Activated T-cell treated with anti-CD3 and anti-CD28 coated beads for 24 hours (primary cell): ENCODE measurements at places on chromosomes 4 and X.

DNA sequence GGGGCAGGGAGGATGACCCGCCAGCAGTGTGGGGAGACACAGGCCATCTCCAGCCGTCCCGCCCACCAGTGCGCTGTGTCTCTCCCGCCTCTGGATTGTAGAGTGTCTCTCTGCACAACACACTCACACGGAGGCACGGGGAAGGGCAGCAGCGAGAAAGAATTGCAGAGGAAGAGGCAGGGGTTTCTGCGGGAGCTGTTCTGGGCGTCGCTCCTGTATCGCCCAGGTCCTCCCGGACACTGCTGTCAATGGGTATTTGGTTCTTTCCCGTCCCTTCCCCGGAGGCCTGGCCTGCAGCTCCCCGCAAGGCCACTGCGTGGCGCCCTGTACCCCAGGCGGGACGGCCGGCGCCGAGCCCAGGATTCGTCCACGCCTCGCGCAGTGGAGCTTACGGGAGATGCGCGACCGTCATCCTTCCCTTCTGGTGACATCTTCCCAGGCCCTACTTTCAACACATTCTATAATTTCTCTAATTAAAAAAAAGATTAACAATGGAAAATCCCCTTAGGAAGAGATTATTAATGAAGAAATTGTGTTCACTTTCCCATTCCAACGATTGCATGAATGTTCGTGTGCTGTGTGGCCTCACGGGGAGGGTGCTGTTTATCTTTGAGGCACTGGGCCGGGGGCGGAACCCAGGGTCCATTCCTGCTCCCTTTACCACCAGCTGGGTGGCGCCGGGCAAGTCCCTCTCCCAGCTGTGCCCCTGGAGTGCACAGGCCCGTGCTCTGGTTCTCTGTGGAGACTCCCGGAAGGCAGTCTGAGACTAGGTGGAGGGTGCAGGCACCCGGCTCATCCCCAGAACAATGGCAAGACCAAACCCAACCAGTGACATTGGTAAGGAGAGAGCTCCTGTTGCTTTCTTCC, 95.7 kb downstream of the CPZ start:
- no peak for DNase-seq

DNA sequence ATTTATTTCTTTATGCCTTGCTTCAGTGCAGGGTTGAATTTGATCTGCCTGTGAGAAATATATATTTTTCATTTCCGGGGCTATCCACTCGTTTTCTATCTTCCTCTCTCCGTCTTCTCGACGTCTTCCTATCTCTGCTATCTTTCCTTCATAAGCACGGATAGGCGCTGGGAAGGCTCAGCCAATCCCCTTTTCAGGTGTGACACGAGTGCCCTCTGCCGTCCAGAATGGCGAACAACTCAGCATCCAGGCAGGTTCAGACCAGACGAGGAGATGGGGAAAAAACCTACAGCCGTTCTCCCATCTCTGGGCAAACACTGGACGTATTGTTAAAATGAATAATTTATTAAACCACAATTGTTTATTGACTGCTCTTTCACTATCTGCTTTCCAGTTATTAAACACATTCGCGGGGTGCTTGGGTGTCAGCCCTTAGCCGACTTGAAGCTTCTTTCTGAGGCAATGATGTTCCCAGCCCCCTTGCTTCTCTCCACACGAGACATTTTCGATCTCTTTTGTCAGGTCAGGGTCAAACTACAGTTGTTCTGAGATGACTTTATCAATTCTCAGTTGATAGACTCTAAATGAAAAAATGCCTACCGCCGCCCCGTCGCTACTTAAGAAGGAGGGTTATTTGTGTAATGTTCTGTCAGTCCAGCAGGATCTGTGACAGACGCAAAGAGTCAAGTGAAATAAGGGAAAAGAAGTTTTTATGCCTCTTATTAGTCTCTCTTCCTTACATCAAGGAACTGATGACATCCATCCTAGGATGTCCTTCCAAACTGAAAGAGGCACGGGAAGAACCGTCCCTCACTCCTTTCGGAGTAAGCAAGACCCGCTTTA, 96.3 kb upstream of the NOCT start:
- DNase-seq = peak; percentile 23

GRCh38 chr4:80540349-80540748, 204.8 kb downstream of the CFAP299 start:
- no peak for DNase-seq

DNA sequence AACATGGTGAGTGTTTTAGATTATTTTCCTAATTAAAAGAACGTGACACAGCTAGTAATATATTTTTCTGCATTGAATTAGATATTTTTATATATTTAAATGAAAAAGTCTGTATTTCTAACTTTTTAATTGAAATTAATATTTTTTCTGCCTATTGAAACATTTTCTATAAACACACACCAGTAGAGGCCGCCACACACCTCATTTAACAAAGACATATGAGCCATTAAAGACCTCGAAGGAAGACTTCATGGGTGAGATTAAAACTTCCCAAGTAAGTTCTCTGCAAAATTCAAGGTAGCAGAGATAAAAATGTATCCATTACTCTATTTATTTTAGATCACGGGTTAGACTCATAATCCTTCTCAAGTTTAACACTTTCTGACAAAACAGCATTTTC, 8.3 kb downstream of the SLITRK2 start:
- DNase-seq = no peak

- no peak for DNase-seq
Measured at GRCh38 chr4:150482581-150482980, 99.4 kb upstream of the MAB21L2 start.

- no peak for DNase-seq
Measured at GRCh38 chr4:77905651-77906263, 43.1 kb downstream of the MRPL1 start.

- no peak for DNase-seq
Measured at GRCh38 chr4:70863099-70863790, 23.6 kb upstream of the GRSF1 start.

- DNase-seq = no peak
Measured at GRCh38 chrX:39877905-39878304, 219.9 kb downstream of the BCOR start.

DNA sequence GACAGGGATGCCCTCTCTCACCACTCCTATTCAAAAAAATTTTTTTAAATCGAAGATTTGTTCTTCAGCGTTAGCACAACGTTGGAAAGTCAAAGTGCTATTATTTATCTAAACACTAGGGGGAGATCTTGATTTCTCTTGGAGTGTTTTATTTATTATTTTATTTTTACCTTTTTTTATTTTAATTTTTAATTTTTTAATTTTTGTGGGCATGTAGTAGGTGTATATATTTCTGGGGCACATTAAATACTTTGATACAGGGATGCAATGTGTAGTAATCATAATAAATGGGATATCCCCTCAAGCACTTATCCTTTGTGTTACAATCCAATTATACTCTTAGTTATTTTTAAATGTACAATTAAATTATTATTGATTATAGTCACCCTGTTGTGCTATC, 37.4 kb upstream of the SLC10A4 start:
- DNase-seq = no peak

GRCh38 chrX:22538580-22538979, 265.9 kb downstream of the CBLL2 start:
- no peak for DNase-seq

DNA sequence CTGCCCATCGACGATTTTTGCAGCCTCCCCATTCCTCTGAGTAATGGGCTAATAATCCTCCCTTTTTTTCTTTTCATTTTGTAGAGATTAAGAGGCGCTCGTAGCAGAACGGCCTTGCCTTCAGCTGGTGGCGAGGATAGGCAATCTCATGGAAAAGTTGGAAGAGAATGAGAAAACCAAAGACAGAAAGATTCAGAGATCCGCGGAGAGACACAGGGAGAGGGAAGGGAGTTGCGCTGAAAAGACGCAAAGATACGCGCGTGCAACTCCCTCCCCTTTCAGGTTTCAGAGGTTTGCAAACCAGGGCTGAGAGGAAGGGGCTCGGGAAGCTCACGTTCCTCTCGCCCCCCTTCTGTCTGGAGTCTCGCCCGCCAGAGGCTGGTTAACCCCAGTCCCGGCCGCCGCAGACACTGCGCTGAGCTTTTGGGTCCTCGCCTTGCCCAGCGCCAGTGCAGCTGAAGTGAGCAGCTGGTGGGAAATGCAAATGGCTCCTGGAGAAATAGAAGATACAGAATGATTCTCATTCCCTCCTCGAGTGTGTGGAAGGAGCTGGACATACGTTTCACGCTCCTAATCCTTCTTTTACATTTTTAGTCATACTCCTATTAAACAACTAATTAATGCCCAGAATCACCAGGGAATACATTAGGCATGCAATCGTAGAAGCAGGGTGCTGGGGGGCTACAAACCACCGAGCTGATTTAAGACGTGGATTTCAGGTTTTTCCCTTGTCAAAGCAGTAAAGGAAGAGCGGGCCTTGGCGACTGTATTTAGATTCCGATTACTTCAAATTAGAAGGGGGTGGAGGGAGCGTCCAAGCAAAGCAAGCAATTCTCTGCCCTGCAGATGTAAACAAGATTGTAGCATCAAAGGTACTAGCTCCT, 16.6 kb upstream of the PITX2 start:
- DNase-seq = no peak

DNA sequence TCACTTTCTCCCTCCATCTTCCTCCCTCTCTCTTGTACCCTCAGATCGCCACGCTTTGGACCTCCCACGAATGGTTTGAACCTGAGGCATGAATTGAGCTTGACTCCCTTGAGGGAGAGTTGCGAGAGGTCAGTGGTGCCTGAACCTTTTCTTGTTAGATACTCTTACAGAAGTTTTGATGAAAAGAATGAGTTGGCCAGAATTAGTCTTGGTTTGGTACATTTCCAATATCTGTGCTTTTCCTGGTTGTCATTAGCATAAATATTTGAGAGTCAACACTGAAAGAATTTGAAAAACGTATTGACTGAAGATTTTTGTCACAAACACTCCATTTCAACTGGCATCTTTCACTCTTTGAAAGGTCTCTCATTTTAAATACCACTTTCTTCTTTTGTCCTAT, 510.6 kb upstream of the DIPK2B start:
- no peak for DNase-seq

DNA sequence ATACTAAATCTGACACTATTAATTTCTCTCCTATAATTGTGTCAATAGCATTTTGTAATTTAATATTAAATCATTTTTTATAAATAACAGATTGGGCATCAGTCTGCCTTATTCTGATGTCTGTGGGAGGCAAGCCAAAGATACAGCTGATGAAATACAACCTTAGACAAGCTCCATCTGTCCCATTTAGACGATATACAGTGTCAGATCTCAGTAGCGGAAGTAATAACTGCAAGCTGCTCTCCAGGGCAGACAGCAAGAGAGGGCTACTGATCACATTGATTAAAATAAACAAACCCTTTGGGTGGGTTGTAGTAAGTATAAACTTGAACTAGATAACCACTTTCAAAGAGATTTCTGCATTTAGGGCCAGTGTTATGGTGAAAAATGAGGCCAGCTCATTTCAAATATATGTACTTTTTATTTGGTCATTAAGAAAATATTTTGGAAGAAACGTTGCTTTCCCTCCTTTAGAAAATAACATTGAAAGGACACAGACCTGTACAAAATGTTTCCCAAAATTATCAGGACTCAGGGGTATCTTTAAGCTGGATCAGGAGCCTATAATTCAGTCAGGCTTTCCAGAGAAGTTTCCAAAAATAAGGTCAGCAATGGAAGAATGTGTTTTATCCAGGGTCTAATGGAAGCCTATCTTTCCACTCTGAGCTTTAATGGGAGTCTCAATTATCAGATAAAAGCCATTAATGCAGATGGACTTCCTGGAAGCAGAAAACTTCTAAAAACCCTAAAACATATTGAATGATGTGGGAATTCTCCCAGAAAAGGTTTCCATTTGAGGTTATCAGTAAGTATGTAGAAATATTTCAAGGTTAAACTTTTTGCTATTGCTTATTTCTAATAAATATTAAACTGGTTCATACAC, 1028.8 kb upstream of the IGFBP7 start:
- no peak for DNase-seq

GRCh38 chr4:109921384-109921808, 8.7 kb downstream of the EGF start:
- DNase-seq = no peak

DNA sequence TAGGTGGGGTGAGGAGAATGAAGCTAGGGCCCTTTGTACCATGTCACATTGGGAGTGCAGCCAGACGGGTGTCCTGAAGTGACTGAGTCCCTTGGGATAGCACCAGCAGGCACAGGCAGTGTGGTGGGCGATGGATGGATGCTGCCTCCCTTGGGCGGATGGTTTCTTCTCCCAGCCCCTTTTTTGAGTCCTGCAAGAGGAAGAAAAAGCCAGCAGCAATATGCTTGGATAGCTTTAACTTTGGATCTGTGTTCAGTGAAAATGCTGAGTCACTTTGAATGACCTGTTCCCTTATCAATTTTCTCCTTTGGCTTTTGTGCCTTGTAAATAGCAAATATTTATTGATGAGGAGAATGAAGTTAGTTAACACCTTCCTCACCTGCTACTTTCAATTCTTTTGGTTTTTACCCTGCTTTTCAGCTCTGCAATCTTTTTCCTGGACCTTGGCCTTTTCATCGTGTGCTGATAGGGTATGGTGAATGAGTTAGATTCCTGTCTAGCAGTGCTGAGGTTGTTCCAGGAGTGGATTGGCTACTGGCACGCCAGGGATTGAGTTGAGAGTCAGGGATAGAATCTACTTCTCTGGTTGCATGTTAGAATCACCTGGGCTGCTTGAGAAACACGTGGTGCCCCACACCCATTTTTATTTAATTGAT, 10.2 kb downstream of the DCUN1D4 start:
- DNase-seq = no peak

- no peak for DNase-seq
Measured at GRCh38 chr4:43496188-43496587, 603.7 kb downstream of the GRXCR1 start.
